Activated CD8-positive, alpha-beta memory T cell treated with anti-CD3 and anti-CD28 coated beads, Interleukin-2, amount 10 ng/mL, durations not matched to agents 7 days and 5 days (primary cell): ENCODE measurements at places on chromosomes 3 and 15. TPM values are rescaled to one million over a fixed set of nuclear protein-coding genes. Genes with fewer than 3 reads are reported as not detected.

GRCh38 chr3:34947834-34948233 is 691.5 kb upstream of the ARPP21 start:
- no peak for DNase-seq

DNA sequence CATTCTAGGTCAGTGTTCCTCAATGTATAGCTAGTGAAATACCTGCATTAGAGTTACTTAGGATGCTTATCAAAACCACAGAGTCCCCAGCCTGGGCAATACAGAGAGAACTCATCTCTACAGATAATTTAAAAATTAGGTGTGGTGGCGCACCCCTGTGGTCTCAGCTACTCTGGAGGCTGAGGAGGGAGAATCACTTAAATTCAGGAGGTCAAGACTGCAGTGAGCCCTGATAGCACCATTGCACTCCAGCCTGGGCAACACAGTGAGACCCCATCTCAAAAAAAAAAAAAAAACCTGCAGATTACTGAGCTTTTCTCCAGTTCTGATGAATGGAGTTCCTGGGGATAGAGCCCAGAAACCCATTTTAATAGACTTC is 10.1 kb upstream of the MINDY2 start:
- peak; percentile 50 for DNase-seq

DNA sequence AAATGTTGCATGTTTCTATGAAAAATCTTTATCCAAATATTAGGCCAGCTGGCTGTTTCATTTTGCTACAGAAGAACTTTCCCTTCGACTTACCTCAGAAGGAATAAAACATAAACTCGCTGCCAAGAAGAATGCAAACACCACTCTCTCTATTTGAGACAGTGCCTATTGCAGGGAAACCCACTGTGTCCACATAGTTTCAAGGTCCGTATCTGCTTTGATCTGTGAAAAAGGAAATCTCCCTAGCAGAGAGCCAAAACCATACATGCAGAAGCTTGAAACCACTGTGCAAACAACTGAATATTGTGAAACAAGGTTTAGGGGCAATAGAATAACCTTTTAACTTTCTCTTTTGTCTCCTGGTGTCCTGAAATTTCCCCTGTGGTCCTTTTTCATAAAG is 35.0 kb upstream of the CAPN7 start:
- DNase-seq, result no peak

- no peak for DNase-seq
Measured at GRCh38 chr15:72592676-72593075, 61.8 kb upstream of the GOLGA6B start.

DNA sequence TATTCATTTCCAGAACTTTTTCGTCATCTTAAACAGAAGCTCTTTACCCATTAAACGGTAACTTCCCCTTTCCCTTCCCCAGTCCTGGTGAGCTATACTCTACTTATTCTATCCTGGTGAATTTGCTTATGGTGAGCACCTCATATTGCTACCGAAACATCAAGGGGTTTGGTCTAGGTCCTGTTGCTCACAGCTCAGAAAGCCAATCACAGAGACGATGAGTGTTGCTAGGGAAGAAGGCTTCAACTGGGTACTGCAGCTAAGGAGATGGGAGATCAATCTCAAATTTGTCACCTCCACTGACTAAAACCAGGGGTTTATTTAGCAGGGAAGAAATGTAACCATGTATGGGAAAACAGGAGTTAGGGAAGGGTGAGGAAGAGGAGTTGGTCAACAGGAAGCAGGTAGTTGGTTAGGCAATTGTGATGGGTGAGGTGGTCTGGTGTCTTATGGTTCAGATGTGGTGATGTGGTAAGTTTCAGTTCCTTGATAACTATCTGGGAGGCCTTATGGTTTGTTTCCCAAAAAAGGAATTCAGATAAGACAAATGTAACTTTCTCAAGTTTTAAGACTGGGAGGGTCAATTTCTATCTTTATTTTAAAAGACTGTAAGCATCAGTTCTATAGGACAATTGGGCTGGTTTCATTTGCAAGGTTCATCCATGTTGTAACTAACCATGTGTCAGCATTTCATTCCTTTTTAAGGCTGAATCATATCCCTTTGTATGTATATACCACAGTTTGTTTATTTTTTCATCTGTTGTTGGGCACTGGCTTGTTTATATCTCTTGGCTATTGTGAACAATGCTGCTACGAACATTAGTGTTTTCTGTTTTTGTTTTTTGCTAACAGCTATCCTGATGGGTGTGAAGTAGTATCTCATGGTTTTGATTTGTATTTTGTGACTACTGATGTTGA is 24.3 kb downstream of the ARHGAP11B start:
- no peak for DNase-seq

GRCh38 chr3:178218231-178218630 is 318.0 kb upstream of the KCNMB2 start:
- no peak for DNase-seq

DNA sequence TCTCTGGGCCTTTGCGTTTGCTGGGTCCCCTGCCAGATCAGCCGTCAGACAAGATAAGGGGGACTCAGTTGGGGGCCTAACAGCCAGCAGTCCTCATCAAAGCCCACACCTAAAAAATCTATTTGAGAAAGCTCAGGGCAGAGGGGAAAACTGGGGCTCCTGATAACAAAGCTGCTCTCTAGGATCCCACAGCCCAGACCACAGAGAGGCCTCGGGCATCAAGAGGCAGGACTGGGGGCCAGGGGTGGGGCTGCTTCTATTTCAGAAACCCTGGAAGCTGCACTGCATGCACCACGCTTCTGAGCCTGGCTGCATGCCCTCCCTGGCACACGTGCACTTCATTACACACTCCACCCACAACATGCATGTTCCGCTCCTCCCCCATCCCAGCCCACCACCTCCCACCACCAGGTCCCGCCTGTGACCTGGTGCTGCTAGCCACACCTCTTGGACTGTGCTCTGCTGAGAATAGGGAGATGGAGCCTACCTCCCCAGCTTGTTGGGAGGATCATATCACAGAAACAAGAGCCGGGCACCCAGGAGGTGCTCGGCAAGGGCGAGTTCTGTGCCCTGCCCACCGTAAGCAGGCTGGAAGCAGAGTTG is 26.6 kb downstream of the FBLN2 start:
- DNase-seq, result no peak

- no peak for DNase-seq
Measured at GRCh38 chr3:76824658-76825240, 215.2 kb upstream of the ROBO2 start.

DNA sequence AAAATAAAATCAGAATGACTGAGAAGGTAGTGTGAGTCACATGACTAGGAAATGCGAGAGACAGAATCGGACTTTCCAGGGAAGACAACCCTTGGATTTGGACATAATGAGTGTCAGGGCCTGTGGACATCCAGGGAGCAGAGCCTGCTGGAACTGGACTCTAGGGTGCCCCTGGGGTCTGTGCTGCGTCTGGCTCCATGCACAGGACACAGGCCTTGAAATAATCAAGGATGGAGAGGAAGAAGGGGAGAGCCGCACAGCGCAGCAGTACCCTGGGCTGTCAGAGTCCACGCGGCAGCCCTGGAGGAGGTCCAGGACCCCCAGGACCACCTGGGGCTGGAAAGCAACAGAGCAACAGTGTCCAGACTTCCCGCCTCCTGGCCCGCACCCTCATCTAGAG is 173.7 kb downstream of the PDE8A start:
- no peak for DNase-seq

GRCh38 chr15:77527164-77527778 is 105.4 kb downstream of the LINGO1 start:
- DNase-seq, result no peak

- DNase-seq, result no peak
Measured at GRCh38 chr3:152466784-152467183, 198.1 kb downstream of the MBNL1 start.

DNA sequence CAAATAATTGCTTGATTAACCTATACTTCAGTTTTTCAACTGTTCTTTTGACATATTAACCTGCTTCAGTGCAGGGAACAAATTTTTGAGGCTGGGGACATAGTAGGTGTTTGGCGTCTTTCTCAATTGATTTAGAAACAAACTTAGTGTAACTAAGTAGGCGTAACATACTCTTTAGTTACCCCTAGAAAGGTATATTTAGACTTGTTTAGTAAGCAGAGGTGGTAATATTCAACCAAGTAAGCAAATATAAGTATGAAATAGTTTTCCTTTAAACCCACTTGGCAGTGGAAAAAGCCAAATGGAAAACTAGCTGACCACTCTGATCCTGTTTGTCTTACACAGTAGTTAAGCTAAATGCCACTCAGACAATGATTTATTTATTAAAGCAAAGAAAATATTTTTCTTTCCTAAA is 113.2 kb downstream of the MBNL1 start:
- no peak for DNase-seq

GRCh38 chr3:114033721-114034120 is 22.6 kb downstream of the CCDC191 start:
- no peak for DNase-seq

GRCh38 chr3:149476225-149476624 is 1.7 kb downstream of the TM4SF4 start:
- DNase-seq, result no peak

DNA sequence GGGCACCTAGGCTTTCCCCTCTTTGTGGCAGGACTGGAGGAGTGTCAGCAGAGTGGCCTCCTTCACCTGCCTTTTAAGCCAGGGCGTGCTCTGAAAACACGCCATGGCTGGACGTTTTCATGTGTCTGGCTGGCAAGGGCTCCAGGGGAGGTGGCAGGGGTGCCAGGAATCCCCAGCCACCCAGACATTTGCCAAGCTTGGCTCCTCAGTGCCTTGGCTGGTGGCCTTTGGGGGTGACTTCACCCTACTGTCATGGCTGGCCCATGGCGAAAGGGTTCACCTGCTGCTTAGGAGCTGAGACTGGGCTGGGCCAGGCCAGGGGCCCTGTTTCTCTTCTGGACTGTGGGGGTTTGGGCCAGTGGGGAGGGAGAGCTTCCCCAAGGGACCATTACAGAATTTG is 17.6 kb downstream of the KLF13 start:
- DNase-seq, result no peak

Gene CXCR6
- total RNA-seq, result 109 TPM

Gene SAMD7
- total RNA-seq, result not detected

Gene TM4SF1
- total RNA-seq, result not detected

Gene GNAT1
- not detected for total RNA-seq

Gene CCDC54
- total RNA-seq, result not detected

Gene ARPP19
- total RNA-seq, result 167 TPM

Gene FOXB1
- total RNA-seq, result 1.2 TPM

Gene SERPINI2
- not detected for total RNA-seq

Gene ARPP21
- total RNA-seq, result not detected
